ENCODE measurements at places on chromosomes 6 and 20.

- peak; percentile 4 for DNase-seq
These were observed 205.3 kb upstream of the TSHZ2 start for GRCh38 chr20:52766645-52767435.

GRCh38 chr6:166763606-166764472, 136.8 kb upstream of the RPS6KA2 start:
- no peak for DNase-seq

GRCh38 chr6:39074486-39074885, 25.9 kb downstream of the GLP1R start:
- DNase-seq = no peak

GRCh38 chr6:37799263-37799644, 20.3 kb upstream of the ZFAND3 start:
- no peak for DNase-seq

- DNase-seq = no peak
These were observed 2.8 kb upstream of the CDSN start for GRCh38 chr6:31122791-31123706.

GRCh38 chr6:167302796-167303195, 11.7 kb downstream of the UNC93A start:
- no peak for DNase-seq

- no peak for DNase-seq
These were observed 279.2 kb downstream of the PTPRK start for GRCh38 chr6:128241216-128241615.

DNA sequence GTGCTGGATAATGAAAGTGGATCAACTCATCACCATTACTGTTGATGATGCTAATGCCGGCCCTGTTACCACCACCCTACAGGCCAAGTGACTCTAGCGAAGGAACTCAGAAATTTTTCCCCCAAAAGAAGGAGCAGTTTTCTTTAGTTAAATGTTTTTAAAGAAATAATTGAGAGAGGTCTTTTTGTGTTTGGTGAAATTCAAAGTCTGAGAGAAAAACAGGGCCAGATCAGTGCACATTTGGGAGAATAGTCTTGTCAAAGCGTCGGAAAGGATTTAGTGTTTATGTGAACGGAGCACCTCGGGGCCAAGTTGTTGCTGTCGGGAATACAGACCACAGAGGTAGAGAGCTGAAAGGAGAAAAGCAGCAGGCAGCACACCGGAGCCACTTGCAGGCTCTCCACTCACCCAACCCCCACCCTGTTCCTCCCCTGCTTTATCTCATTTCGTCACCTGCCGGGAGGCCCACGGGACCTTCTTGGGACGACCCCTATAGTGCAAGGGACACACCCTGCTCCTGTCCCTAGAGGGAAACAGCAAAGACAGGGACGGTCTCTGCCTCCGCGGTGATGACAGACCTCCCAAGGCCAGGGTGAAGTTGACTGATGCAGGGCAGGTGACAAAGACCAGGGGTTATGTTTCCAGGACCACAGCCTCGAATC, 6.8 kb downstream of the TFAP2B start:
- DNase-seq = no peak

DNA sequence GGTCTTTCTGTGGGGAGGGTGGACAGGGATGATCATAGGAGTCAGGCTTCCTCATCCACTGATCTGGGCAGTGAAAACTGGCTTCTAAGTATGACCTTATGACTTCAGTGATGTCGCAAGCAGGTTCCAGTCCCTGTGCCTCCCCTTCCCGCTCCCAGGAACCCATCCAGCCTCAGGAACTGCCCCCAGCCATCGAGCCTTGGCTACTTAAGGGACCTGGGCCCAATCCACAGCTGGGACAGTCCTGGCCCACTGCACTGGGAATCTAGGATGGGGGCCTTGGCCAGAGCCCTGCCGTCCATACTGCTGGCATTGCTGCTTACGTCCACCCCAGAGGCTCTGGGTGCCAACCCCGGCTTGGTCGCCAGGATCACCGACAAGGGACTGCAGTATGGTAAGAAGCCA, at the start of gene LBP:
Gene LBP, plus strand, starts transcription at position 236 of the 405 bp plus-strand sequence. Its CDS starts 35 bp downstream, at position 271.
- no peak for DNase-seq

DNA sequence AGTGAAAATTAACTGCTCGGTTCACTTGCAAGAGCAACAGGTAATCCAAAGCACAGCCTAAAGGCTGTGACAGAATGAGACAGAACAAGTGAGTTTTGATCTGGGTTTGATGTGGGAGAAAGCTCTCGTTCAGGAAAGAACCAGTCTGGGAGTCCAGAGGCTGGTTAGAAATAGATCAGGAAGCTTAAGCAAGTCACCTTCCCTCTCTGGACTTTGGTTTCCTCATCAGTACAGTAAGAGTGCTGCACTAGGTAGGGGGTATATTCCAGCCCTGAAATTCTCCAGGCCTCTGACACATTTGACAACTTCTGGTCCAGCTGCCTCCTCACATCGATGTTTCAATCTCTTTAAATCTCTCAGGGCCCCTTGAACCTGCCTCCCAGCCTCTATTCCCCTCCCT, 33.7 kb upstream of the MDGA1 start:
- no peak for DNase-seq

GRCh38 chr6:44133003-44133931, 5.9 kb downstream of the TMEM63B start:
- DNase-seq = peak; percentile 67

DNA sequence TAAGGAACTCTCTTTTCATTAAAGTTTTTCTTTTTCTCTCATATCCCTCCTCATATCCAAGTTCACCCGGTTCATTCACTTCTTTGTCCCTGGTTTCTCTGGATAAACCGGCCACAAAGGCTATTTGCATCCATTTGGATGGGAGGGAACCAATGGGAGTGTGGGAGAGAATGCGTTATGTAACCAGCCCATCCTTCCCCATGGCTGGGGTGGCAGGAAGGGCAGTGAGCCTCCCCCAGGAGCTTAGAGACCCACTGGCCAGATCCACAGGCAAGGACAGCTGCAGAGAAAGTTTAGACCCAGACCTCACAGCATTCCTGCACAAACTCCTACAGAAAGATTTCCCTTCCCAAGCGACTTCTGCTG, 10.7 kb downstream of the CASS4 start:
- no peak for DNase-seq

DNA sequence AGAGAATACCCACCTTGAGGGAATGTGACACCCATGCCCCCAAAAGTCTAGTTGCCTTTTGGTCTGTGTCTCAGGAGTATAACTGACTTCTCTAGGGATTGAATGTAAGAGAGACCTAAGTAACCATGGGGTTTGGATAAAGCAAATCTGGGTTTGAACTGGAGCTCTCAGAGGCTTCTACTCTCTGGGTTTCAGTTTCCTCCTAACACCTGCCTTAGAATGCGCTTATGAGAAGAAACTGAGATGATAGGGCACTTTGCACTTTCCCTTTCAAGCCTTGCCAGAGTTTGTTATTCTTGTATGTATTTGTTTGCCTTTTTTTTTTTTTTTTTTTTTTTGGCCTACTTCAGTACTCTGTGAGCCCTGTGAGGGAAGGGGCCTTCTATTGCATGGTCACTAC, 19.4 kb downstream of the SDHAF4 start:
- no peak for DNase-seq

DNA sequence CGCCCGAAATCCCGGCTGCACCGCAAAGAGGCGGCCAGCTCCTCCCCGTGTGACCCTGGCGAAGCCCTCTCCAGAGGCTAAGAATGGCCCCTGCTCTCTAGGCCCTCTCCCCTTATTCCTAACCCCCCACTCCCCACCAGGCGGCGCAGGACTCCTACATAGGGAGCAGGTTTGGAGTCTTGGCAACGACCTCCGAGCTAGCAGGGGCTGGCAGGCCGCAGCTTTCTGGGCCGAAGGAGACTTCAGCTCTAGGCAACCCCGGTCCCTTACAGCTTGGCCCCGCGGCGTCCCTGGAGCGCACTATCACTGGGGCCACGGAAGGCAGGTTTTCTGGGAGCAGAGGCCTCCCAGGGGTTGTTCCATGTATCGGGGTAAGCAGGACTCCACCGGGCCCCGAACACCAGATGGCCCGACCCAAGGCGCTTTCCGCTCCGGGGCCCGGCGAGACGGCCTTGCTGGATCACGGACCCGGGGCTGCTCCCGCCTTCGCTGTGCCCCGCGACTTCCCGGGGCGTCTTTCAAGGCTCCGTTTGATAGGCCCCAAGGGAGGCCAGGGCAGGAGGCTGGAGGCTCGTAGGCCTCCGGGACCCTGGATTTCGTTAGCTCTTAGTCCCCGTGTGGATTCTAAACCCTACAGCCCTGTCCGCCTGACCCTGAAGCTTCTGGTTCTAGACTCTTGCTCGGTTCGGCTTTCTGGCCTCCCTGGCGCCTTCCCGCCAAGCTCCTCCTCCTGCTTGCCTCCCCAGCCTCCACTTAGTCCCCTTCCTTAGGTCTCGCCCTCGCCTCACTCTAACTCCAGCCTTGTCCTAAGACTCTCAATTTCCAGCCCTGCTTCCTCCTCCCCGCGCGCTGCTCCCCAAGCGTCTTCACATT, 1.9 kb downstream of the SLC32A1 start:
- DNase-seq = no peak

GRCh38 chr6:137210903-137211302, 8.3 kb downstream of the IFNGR1 start:
- DNase-seq = no peak

DNA sequence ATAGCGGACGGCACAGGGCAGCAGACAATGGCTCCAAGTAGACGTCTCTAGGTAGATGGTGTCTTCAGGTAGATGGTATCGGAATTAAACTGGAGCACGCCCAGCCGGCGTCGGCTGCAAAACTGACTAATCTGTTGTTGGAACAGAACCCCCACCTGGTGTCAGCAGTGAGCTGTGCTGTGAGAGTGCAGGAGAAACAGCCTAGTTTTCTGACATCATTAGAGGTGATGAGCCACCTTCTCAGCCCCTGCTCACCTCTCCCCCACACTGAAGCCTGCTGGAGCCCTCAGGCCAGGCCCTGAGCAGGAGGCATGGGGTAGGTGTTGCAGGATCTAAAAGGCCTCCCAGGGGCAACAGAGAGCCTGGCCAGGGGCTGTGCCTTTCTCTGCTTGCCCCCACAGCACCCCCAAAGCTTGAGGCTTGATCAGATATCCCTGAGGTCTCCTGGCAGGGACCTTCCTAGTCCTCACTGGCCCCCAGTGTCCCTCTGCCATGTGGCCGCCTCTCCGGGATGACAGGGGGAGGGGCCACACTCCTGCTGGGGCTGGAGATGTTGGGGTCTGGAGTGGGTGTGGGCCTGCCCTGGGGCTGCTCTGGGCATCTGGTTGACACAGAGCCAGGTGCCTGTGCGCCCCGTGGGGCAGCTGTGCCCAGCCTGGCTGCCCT, 6.9 kb upstream of the HELZ2 start:
- DNase-seq = no peak

All from occipital lobe (tissue), 3 donors.